Mucosa of gallbladder (tissue), 1 donor: ENCODE measurements at places on chromosomes 5 and 9. TPM values are rescaled to one million over a fixed set of nuclear protein-coding genes. Genes with fewer than 3 reads are reported as not detected.

The SAXO1 gene
- total RNA-seq, result 0.03 TPM

- no peak for DNase-seq
Measured at GRCh38 chr9:69392826-69393225, 67.8 kb downstream of the ENTREP1 start.

The NUTM2G gene
- total RNA-seq, result not detected

The ACOT12 gene
- total RNA-seq, result 0.75 TPM
